ENCODE measurements at places on chromosomes 7 and 10.

DNA sequence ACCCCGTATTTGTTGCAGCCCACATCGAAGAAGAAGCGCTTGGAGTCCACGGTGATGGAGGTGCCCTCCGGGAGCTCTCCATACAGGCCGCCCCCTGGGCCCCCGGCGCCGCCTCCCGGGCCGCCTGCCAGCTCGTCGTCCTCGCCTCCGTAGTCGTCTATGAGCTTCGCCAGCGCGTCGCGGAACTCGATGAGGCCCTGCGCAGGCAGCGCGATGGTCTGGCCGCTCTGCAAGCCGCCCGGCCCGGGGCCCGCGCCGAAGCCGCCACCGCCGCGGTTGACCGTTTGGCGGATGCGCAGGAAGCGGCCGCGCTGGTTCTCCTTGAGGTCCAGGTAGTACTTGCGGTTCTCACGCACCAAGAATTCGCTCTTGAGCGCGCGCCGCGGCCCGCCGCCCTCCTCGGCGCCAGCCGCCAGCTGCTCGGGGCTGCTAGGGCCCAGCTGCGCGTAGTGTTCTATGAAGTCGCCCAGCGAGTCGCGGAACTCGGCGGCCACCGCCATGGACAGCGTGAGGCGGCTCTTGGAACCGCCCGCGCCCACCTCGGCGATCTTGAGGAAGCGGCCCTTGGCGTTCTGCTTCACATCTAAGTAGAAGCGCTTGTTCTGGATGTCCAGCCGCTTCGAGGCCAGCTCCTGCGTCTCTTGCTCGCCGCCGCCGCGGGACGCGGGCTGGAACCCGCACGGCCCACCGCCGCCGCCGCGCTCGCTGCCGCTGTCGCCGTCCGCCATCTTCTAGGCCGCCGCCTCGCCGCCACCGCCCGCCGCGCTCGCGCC lies 523 bp downstream of the PURB start:
- peak; percentile 79 for DNase-seq

GRCh38 chr7:1318051-1318450 lies 85.4 kb downstream of the UNCX start:
- DNase-seq, result no peak

DNA sequence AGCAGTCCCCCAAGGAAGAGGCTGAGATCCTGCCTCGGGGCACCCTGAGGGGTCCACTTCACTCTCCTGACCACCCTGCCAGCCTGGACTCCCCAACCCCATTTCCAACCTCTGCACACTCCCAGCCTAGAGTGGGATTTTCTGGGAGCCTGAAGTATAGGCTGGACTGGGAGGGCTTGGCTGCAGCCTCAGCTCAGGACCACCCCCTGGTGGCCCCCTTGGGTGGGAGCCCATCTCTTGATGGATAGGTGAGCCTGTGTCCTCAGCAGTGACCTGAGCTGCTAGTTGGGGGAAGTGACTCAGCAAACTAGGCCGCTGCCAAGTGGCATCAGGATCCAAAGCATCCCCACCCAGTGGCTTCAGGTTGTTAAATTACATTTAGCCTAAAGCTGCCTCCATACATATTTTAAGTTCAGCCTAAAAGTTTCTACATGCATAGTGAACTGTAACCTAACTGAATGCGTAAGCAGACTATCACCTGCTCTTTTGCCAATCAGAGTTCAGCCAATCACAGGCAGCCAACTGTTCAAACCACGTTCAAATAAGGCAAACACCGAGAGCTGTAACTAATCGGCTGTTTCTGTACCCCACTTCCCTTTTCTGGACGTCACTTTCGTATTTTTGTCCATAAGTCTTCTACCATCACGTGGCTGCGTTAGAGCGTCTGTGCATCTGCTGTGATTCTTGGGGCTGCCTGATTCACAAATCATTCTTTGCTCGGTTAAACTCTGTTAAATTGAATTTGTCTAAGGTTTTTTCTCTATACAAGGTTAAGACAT lies 144.0 kb downstream of the PLPP4 start:
- DNase-seq, result no peak

GRCh38 chr7:3280946-3281656 lies 20.0 kb upstream of the SDK1 start:
- DNase-seq, result no peak

DNA sequence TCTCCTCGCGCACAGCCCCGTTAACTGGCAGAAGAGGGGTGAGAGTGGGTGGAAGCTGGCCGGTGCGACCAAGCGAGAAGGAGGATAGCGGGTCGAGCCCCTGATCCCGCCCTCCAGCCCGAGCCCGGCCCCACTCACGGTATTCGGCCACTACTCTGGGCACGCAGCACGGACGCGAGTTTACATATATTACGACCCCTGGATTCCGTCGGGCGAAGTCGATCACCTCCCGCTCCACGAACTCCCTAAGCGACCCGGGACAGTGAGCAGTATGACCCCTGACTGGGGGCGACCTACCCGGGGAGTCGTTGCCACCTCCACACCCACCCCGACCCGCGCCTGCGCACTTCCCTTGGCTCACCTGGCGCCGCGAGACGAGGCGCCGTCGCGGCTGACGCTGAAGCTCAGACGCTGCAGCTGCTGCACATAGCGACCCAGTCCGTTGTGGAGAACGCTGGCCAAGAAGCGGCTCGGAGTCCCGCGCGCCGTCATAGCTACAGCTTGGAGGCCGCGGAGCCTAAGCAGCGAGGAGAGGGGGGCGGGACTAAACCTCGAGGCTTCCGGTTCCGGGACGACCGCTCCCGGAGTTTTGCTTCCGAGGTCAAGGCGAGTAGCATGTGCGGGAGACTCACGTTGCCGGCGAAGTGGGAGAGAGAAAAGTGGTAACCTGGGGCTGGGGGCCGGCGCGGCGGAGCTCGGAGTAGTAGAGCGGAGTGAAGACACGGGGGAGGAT lies at the start of the genes MRPL43 and TWNK:
Gene MRPL43 (minus strand): TSS at position 546 of the 733 bp plus-strand sequence. CDS start 54 bp downstream, at position 492.
Gene TWNK (plus strand): TSS at position 592 of the 733 bp plus-strand sequence. CDS start 668 bp downstream, outside the sequence.
- peak; percentile 89 for DNase-seq

DNA sequence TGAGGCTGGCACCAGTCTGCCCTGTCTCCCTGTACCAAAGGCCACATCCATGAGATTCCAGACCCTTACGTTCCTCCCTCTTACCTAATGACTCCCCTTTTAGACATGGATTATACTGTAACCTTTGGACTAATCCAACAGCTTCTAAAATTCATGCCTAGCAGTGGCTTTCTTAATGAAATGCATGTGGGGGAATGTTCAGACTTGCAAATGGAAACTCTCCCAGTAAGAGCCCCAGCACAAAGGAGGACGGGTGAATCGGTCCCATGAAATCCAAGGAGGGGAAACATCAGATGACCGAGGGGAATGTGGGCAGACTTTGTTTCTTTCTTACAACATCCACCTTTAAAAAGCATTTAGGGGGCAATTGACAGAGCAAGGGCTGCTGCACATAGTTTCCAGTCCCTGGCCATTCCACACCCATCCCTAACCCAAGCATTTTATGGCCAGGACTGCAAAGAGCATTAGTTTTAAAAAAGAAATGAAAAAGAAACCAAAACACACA lies 71.5 kb downstream of the COL13A1 start:
- no peak for DNase-seq

GRCh38 chr10:78437407-78437768 lies 403.7 kb downstream of the RPS24 start:
- no peak for DNase-seq

All from coronary artery (tissue), 2 donors.